ENCODE measurements at places on chromosomes 5 and 9. TPM values are rescaled to one million over a fixed set of nuclear protein-coding genes. Genes with fewer than 3 reads are reported as not detected.

DNA sequence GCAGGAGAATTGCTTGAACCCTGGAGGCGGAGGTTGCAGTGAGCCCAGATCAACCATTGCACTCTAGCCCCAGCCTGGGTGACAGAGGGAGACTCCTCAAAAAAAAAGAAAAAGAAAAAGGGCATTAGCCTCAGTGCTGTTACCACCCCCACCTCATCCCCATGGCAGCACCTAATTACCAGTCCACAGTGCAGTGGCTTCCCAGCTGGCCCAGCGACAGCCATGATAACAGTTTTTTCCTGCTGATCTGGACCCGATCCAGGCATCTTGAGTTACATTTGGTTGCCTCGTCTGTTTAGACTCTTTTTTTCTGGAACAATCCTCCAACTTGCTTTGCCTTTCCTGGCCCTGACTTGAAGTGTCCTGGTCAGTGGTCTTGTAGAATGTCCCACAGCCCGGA, 24.4 kb downstream of the NCS1 start:
- no peak overlapping the region for H3K4me3 ChIP-seq
- H3K36me3 ChIP-seq: no peaks in the 10 kb centered on the region
- H3K27me3 ChIP-seq: no peaks in the 10 kb centered on the region
- H3K27ac ChIP-seq: no peak overlapping the region

GRCh38 chr5:111927191-111927590, 170.2 kb upstream of the NREP start:
- H3K36me3 ChIP-seq: no peaks in the 10 kb centered on the region
- no peaks in the 10 kb centered on the region for H3K27me3 ChIP-seq
- no peaks in the 10 kb centered on the region for H3K4me1 ChIP-seq
- DNase-seq: no peak
- no peak overlapping the region for H3K4me3 ChIP-seq

GRCh38 chr5:168612996-168613395, 33.8 kb upstream of the PANK3 start:
- H3K27me3 ChIP-seq: no peaks in the 10 kb centered on the region
- H3K27ac ChIP-seq: no peak overlapping the region
- H3K36me3 ChIP-seq: no peaks in the 10 kb centered on the region
- H3K4me3 ChIP-seq: no peak overlapping the region
- no peaks in the 10 kb centered on the region for H3K4me1 ChIP-seq

DNA sequence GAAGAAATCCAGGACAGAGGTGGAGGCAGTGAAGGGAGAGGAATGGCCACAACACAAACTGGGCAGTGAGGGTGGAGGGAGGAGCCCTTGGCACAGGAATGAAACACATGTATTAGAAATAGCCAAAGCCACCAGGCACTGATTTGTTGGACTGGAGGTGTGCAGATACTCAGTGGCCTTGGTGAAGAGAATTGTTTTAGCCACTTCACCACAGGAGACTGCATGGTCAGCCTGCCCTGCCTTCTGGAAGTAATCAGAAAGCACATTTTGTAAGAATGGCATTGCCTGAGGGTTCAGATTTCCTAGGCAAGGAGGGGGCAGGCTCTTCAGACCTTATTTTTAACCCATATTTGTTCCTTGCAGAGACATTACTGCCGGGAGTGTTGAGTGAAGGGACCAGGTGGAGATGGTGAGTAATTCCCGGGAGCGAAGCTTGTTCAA, 2.2 kb downstream of the SGCD start:
- H3K4me1 ChIP-seq: peaks cover 11% of the 10 kb centered on the region
- H3K27ac ChIP-seq: no peak overlapping the region
- H3K27me3 ChIP-seq: no peaks in the 10 kb centered on the region
- no peak for DNase-seq

- no peaks in the 10 kb centered on the region for H3K27me3 ChIP-seq
- DNase-seq: no peak
- H3K36me3 ChIP-seq: no peaks in the 10 kb centered on the region
- H3K27ac ChIP-seq: no peak overlapping the region
- H3K4me3 ChIP-seq: no peak overlapping the region
These were observed 180.4 kb upstream of the PPP1R26 start for GRCh38 chr9:135299239-135299590.

CCDC192 gene
- 2.7 TPM for total RNA-seq

GNA14 gene
- total RNA-seq: not detected

MED27 gene
- 15.1 TPM for total RNA-seq

SH3GL2 gene
- total RNA-seq: 1.2 TPM

DNA sequence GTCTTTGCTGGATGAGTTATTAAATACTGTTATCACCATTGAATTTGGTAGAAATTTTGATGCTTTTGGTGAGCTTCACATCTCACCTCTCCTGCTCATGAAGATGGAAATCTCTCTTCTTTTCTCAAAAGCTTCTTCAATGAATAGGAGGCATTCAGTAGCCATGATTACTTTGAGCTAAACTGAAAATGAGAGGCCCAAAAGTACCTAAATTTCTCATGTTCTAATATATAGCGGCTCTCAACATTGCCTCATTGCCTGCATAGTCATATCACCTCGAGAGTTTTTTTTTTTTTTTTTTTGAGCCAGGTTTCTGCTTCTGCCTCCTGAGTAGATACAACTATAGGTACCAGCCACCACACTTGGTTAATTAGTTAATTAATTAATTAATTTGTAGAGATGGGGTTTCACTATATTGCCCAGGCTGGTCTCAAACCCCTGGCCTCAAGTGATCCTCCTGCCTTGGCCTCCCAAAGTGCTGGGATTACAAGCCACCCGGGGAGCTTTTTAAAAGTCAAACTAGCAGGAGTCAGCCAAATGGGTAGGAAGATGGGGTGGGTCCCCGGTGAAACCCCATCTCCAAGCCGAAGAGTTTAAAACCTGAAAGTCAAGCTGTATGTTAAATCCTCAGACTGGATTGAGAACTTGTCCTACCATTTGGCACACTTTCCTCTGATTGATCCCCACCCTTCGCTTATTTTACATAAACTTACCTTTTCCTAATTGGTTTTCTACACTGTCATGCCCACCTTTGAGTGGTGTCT, 169.0 kb downstream of the DOCK2 start:
- H3K4me3 ChIP-seq: no peak overlapping the region
- no peaks in the 10 kb centered on the region for H3K27me3 ChIP-seq
- H3K4me1 ChIP-seq: peaks cover 25% of the 10 kb centered on the region
- no peak for DNase-seq

DNA sequence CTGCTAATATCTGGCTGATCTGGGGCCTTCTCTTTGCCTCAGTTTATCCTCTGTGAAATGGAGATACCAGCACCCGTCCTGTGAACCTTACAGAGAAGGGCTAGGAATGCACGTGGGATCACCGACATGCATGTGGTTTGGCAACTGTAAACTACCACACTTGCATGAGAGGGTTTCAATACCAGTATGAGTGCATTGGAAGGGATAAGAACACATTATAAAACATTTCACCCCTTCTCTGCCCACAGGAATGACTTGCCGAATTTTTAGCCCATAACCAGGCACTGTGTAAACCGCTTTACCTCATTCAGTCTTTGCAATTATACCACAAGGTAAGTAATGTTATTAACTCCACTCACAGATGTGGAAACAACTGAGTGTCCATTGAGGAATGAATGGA, 8.9 kb upstream of the RAB14 start:
- H3K4me1 ChIP-seq: no peaks in the 10 kb centered on the region
- no peak for DNase-seq
- no peaks in the 10 kb centered on the region for H3K36me3 ChIP-seq
- H3K27me3 ChIP-seq: peaks cover 9% of the 10 kb centered on the region
- H3K27ac ChIP-seq: no peak overlapping the region
- H3K4me3 ChIP-seq: no peak overlapping the region

DNA sequence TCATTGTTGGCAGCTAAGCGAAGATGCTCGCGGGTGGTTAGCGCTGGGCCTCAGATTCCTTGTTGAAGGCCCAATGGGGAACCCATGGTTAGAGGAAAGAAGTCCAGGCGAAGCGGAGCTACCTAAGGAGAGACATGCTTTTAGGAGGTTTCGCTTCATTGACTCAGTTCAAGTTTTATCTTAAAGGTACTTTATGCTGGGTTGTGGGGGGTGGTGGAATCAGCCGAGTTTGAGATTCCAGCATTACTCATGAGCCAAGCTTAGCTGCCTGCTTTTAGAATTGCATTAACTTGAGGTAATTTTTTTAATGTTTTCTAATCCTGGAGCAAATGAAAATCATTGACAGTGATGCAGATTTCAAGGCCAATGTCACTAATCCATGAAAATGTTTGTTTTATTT, 16.1 kb downstream of the MEGF10 start:
- no peak overlapping the region for H3K4me3 ChIP-seq
- H3K27me3 ChIP-seq: no peaks in the 10 kb centered on the region
- DNase-seq: no peak
- peaks cover 36% of the 10 kb centered on the region for H3K4me1 ChIP-seq

- no peak overlapping the region for H3K4me3 ChIP-seq
- DNase-seq: peak; percentile 78
- H3K4me1 ChIP-seq: peaks cover 26% of the 10 kb centered on the region
- H3K36me3 ChIP-seq: no peaks in the 10 kb centered on the region
These were observed 19.0 kb downstream of the NEURL1B start for GRCh38 chr5:172659909-172660628.

GRCh38 chr9:37917313-37917731, 13.4 kb upstream of the SLC25A51 start:
- no peaks in the 10 kb centered on the region for H3K27me3 ChIP-seq
- no peaks in the 10 kb centered on the region for H3K36me3 ChIP-seq
- no peak overlapping the region for H3K4me3 ChIP-seq
- H3K4me1 ChIP-seq: peaks cover 31% of the 10 kb centered on the region
- no peak overlapping the region for H3K27ac ChIP-seq
- DNase-seq: no peak

- no peaks in the 10 kb centered on the region for H3K36me3 ChIP-seq
- DNase-seq: no peak
- no peaks in the 10 kb centered on the region for H3K27me3 ChIP-seq
These were observed 45.5 kb upstream of the SLC2A8 start for GRCh38 chr9:127351182-127352166.

- no peaks in the 10 kb centered on the region for H3K36me3 ChIP-seq
- no peak overlapping the region for H3K27ac ChIP-seq
- no peak overlapping the region for H3K4me3 ChIP-seq
- H3K4me1 ChIP-seq: no peaks in the 10 kb centered on the region
- no peak for DNase-seq
- H3K27me3 ChIP-seq: no peaks in the 10 kb centered on the region
These were observed 1072.4 kb upstream of the CDH6 start for GRCh38 chr5:30121043-30121442.

GRCh38 chr5:96881511-96882115, 5.3 kb downstream of the ERAP2 start:
- H3K36me3 ChIP-seq: no peaks in the 10 kb centered on the region
- H3K4me1 ChIP-seq: no peaks in the 10 kb centered on the region
- H3K4me3 ChIP-seq: no peak overlapping the region
- no peak for DNase-seq
- no peaks in the 10 kb centered on the region for H3K27me3 ChIP-seq

GRCh38 chr9:93225417-93225816, 41.5 kb downstream of the WNK2 start:
- no peak for DNase-seq
- H3K4me3 ChIP-seq: no peak overlapping the region
- no peaks in the 10 kb centered on the region for H3K27me3 ChIP-seq
- H3K36me3 ChIP-seq: no peaks in the 10 kb centered on the region
- H3K4me1 ChIP-seq: peaks cover 6% of the 10 kb centered on the region

FAT2 gene
- total RNA-seq: 0.37 TPM

LHX6 gene
- total RNA-seq: not detected

- H3K36me3 ChIP-seq: no peaks in the 10 kb centered on the region
- H3K4me3 ChIP-seq: no peak overlapping the region
- DNase-seq: no peak
- no peaks in the 10 kb centered on the region for H3K4me1 ChIP-seq
These were observed 111.5 kb upstream of the ZNF618 start for GRCh38 chr9:113764572-113764971.

- no peaks in the 10 kb centered on the region for H3K4me1 ChIP-seq
- no peaks in the 10 kb centered on the region for H3K27me3 ChIP-seq
- no peak overlapping the region for H3K4me3 ChIP-seq
These were observed 210.2 kb upstream of the PUM3 start for GRCh38 chr9:3054017-3054586.

DNA sequence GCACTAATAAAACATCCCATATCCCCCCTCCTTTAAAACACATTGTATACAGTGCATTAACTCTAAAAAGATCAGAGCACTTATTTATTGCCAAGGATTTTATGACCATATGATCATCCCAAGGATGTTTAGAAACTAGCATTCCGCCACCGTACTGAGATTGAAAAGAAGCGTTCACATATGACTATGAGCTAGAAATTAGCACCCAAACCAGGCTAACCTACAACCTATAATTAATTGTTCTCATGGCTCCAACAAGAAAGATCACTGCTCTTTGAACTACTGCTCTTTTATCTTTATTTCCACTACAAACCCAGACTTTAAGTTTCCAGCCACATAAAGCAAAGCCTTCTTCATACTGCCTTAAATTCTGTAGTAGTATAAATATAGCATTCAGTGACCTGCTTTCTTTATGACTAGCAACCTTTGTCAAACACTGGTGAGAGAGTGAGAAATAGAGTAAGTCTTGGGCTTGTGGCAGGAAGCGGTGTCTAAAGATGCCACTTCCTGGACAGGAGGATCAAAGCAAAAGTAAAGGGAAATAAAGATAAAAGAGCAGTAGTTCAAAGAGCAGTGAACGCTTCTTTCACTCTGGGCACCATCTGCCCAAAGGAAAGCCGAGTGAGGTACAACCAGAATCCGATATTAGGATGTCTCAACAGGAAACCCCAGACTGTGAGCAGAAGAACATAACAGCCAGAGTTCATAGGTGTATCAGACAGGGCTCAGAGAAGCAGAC, 151.1 kb upstream of the ERCC6L2 start:
- no peaks in the 10 kb centered on the region for H3K36me3 ChIP-seq
- no peak overlapping the region for H3K4me3 ChIP-seq
- H3K27ac ChIP-seq: no peak overlapping the region
- H3K4me1 ChIP-seq: no peaks in the 10 kb centered on the region
- H3K27me3 ChIP-seq: no peaks in the 10 kb centered on the region

DNA sequence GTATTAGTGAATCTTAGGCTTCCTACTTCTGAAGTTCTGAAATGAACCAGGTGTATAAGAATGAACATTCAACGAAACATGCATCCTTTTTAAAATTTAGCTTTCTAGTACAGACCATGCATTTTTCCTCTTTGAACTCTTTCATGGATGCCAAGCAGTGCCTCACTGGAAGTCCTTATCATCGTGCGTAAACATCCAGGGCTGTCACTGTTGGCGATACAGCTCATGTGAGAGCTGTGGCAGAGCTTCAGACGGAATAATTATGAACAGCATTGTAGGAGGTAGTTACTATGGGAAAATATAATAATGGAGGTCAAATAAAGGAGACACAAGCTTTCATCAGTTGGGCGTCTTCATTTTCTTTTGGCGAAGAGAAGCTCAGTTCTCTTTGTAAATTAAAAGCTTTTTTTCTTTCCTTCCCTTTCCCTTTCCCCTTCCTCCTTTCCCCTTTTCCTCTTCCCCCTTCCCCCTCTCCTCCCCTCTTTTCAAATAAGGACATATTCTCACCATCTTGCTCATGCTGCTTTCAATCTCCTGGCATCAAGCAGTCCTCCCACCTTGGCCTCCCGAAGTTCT, 167.3 kb downstream of the KDM4C start:
- H3K27ac ChIP-seq: no peak overlapping the region
- H3K36me3 ChIP-seq: no peaks in the 10 kb centered on the region

PCDHGA3 gene
- 0.54 TPM for total RNA-seq

- no peak for DNase-seq
- no peak overlapping the region for H3K4me3 ChIP-seq
- peaks cover 33% of the 10 kb centered on the region for H3K4me1 ChIP-seq
- no peaks in the 10 kb centered on the region for H3K27me3 ChIP-seq
- peak overlapping the region; percentile 72 for H3K27ac ChIP-seq
- H3K36me3 ChIP-seq: no peaks in the 10 kb centered on the region
These were observed 44.1 kb upstream of the RNF38 start for GRCh38 chr9:36444203-36444602.

ECM2 gene
- total RNA-seq: not detected
